ENCODE measurements at places on chromosomes 1 and 21.

DNA sequence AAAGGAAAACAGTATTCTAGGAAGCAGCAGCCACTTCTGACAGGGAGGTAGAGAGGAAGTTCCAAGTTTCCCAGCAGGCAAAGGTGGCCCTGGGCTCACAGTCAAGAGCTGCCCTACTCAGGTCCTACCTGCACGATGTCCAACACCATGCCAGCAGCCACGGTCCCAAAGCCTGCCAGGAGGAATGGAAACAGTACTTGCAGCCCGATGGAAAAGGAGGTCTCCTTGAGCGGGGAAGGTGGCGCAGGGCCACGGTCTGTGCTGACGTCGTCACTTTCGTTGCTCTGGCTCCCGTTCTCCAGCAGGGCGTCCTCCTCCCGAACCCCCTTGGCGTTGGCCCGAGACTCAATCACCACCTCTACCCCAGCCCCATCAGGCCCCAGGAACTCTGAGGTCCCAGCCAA, 3.1 kb downstream of the SLC41A1 start:
- DNase-seq = no peak

- no peak for DNase-seq
Measured at GRCh38 chr1:61238359-61238665, 156.0 kb downstream of the NFIA start.

DNA sequence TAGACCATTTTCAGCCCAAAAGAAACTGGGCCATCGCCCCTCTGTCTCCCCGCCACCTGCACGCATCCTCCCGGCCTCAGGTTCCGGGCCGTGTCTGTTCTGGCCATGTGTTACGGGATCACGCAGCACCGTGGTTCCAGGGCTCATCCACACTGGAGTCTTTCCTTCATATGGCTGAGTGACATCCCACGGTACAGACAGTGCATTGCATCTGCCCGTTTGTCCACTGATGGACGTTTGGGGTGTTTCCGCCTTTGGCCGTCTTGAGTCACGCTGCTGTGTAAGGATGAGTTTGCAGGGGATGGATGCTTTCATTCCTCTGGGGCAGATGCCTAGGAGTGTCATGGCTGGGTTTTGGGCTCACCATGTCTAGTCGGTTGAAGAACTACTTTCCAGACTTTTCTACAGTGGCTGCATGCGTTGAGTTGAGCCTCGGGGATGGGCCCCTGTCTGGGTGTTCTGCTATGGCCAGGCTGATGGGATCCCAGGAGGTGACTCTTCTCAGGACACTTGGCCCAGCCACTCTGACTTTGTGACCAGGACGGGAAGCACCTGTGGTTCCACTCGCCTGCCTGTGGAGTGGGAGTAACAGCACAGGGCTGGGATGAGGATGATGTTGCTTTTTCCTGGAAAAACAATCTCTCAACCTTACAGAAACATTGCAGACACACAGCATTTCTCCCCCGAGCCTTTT, 16.8 kb downstream of the RRP1 start:
- no peak for DNase-seq

- DNase-seq = no peak
Measured at GRCh38 chr1:40270152-40270834, 12.3 kb downstream of the ZMPSTE24 start.

GRCh38 chr1:248886237-248886895, 19.7 kb upstream of the PGBD2 start:
- no peak for DNase-seq

DNA sequence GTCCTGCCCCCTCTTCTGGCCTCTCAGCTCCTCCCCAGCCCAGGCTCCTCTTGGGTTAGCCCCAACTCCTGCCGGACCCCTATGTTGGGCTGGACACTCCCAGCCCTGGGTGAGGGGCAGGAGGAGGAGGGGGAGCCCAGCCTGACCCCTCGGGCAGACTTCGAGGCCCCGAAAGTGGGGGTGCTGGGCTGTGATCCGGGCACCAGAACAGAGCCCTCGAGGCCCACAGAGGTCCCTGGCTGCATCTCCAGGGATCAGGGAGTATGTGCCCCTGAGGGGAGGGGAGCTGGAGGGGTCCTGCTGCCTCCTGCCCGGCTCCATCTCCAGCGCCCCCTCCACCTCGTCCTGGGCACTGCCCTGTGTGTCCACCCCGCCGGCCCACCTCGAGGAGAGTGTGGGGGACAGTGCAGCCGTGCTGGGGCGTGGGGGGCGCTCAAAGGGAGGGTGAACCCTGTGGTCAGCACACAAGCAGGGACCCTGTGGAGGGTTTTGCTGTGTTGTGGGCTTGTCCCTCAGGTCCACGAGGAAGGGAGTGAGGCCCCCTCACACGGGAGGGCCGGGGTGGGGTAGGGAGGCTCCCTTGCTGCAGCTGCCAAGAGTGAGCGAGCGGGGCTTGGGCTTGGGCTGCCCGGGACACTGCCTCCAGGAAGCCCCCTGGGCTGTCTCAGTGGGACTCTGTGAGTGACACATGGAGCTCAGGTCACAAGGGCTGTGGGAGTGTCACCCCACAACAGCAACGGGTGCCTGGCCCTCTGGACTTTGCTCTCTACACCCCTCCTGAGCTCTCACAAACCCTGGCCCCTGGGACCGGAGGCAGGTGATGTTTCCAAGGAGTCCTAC, 54.4 kb downstream of the COL18A1 start:
- no peak for DNase-seq

DNA sequence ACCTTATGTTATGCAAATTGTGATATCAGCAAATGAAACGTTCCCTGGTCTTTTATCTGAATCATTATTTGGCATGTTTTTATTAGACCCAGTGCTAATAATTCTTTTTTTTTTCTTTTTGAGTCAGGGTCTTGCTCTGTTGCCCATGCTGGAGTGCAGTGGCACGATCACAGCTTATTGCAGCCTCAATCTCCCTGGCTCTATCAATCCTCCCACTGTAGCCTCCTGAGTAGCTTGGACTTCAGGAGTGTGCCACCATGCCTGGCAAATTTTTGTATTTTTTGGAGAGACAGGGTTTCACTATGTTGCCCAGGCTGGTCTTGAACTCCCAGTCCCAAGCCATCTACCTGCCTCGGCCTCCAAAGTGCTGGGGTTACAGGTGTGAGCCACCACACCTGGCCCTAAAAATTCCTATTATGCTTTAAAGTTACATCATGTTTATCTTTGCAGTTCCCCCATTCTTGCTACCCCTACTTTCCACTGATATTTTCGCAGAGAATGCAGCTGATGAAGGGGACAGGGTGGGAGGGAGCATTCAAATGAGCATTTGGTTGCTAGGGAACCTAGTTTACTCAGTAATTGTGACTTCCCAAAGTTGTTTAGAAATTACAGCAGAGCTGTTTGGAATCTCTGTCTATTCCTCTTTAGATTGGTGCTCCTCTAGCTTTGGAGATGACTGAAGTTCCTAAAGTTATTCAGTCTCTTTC, 18.4 kb downstream of the C1orf21 start:
- no peak for DNase-seq

DNA sequence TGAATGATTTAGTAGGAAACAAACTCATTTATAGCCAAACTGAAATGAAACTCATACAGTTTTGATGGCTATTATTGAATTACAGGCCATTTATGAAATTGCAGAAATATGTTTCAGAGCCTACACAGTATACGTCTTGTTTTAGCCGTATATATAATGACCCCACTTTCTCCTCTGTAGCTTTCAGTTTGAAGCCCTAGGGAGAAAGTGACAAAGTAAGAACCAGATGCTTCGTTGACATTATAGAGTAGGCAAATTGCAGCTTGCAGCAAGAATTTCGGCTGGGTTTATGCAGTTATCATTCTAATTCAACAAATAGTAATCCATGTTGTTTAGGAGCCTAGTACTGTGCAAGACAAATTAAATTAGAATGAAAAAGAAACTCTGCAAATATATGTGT, 836.3 kb upstream of the ADGRL4 start:
- DNase-seq = no peak

- DNase-seq = peak; percentile 51
Measured at GRCh38 chr1:160779626-160780397, 16.2 kb upstream of the LY9 start.

GRCh38 chr1:38027201-38028104, 14.9 kb downstream of the UTP11 start:
- DNase-seq = no peak

GRCh38 chr1:241591317-241591716, 48.9 kb downstream of the CHML start:
- DNase-seq = no peak

GRCh38 chr21:22297575-22297974, 1299.4 kb downstream of the NCAM2 start:
- no peak for DNase-seq

DNA sequence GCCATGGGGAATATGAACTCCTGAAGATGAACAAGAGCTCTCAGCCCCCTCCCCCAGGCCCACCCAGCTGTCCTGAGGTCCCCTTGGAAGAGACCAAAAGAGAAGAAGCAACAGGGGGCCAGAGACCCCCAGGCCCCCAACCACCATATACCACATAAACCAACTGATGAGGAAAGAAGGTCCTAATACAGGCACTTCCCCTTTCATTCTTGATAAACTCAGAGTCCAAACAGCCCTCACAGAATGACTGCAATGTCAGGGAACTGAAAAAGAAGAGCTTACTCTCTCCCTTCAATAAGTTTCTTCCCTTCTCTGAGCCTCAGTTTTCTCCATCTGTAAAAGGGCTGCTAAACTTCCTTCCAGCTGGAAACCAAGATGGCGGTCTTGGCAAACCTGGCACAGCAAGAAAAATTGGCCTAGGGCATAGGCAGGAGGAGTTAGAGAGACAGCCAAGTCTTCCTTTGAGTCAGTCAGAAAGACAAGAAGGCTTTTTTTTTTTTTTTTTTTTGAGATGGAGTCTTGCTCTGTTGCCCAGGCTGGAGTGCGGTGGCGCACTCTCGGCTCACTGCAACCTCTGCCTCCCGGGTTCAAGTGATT, 90.5 kb downstream of the VWA5B1 start:
- no peak for DNase-seq

GRCh38 chr1:59678493-59679228, 136.1 kb upstream of the HOOK1 start:
- DNase-seq = no peak

DNA sequence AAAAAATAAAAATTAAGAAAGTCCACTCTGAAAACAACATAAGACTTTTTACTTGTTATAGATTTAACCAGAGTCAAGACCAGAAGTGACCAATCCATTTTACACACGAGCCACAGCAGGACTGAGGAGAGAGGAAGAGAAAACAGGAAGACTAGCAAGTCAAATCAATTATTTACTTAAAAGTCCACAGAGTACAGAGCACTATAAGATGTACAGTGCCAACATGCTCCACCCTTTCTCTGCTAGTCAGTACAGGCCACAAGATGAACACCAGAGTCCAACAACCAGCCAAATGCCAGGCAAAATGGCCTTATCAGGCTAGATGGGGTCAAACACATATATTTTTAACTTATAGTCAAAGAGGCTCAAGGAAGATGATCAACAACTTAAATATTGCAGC, 19.5 kb downstream of the LUZP1 start:
- DNase-seq = no peak

- DNase-seq = no peak
Measured at GRCh38 chr1:172517545-172517944, 15.4 kb upstream of the SUCO start.

- no peak for DNase-seq
Measured at GRCh38 chr1:97796711-97797110, 124.1 kb downstream of the DPYD start.

- no peak for DNase-seq
Measured at GRCh38 chr1:219466766-219467165, 146.1 kb downstream of the ZC3H11B start.

GRCh38 chr1:15177710-15178166, 24.2 kb downstream of the TMEM51 start:
- no peak for DNase-seq

- DNase-seq = no peak
Measured at GRCh38 chr21:34640858-34641257, 25.9 kb upstream of the RCAN1 start.

DNA sequence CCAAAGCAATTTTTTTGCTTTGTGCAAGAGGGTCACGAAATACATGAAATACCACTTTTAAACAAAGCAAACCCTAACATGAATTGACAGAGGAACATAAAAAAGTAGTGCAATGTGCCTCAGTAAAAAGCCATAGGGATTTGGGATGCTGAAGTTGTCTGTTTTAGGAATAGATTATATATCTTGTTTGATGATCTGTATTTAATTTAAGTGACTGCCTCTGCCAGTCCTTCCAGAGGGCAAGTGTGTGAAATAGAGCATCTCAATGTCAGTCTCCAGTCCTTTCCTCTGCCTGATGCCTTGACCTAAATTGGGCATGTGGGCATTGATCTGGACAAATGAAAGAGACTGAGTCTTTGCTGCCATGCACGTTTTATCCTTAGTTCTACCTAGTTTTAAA, 222.8 kb downstream of the PTPRC start:
- DNase-seq = no peak

- DNase-seq = no peak
Measured at GRCh38 chr1:223256034-223256433, 107.9 kb downstream of the SUSD4 start.

DNA sequence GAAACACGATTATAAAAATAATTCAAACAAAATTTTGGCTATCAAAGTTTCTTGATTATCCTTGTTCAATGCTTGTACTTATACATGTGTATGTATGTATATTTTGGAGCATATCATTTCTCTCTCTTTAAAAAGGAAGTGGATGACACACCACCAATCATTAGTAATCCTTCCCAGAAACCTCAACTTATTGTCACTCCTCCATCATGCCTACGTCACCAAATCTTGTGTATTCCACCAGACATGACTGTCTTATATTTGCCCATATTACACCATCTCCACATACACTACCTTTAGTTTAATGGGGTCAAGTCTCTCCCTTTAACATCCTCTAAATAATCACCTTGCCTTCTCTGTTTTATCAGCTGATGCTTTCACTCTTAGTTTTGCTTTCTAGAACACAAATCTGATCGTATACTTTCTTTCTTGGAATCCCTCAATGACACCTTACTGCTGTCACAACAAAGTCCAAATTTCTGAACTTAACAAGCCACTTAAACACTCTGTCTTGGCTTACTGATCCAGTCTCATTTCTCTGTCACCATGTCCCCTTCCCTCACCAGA, 124.0 kb downstream of the BRINP3 start:
- DNase-seq = no peak

- no peak for DNase-seq
Measured at GRCh38 chr1:181504399-181504842, 21.1 kb downstream of the CACNA1E start.

- DNase-seq = no peak
Measured at GRCh38 chr1:29669158-29669871, 433.0 kb downstream of the PTPRU start.
